Vagina (tissue), 2 donors: ENCODE measurements at places on chromosomes 3 and 15.

DNA sequence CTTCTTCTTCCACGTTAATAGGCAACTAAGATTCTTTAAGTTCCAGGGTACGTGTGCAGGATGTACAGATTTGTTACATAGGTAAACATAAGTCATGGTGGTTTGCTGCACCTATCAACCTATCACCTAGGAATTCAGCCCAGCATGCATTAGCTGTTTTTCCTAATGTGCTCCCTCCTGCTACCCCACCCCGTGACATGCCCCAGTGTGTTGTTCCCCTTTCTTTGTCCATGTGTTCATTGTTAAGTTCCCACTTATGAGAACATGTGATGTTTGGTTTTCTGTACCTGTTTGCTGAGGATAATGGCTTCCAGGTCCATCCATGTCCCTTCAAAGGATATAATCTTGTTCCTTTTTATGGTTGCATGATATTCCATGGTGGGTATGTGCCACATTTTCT is 21.1 kb downstream of the GTF2A2 start:
- no peaks in the 10 kb centered on the region for H3K36me3 ChIP-seq
- no peaks in the 10 kb centered on the region for H3K4me1 ChIP-seq
- no peak overlapping the region for H3K27ac ChIP-seq
- H3K27me3 ChIP-seq: no peaks in the 10 kb centered on the region

- H3K27ac ChIP-seq: no peak overlapping the region
- H3K27me3 ChIP-seq: no peaks in the 10 kb centered on the region
- H3K36me3 ChIP-seq: no peaks in the 10 kb centered on the region
- no peaks in the 10 kb centered on the region for H3K4me1 ChIP-seq
- H3K4me3 ChIP-seq: no peak overlapping the region
- no peak for DNase-seq
Measured at GRCh38 chr3:117885011-117885441, 1149.6 kb downstream of the IGSF11 start.

DNA sequence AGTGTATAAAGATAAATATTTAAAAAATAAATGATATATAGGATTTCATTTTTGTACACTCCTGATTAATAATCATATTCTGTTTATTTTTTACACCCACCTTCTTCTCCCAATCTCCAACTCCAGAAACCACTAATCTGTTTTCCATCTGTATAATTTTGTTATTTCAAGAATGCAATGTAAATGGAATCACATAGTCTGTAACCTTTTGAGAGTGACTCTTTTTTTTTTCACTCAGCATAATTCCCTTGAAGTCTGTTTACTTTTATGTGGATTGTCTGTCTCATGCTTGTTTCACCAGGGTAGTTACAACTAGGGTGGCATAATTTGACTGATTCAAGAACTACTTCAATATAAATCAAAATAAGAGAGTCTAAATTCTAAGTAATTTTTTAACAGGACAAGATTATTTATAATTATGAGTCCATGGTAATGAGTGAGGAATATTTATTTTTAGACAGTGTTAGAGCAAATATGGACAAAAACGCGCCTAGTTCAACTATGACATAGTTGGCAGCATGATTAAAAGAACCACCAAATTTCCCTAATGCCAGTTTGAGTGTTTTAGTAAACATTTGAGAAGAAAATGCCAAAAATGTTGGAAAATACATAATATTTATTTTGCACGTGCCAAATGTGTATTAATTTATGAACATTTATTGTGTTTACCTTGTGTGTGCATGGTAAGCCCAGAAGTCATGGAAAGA is 19.4 kb upstream of the MFSD1 start:
- no peak overlapping the region for H3K27ac ChIP-seq
- no peaks in the 10 kb centered on the region for H3K27me3 ChIP-seq
- H3K36me3 ChIP-seq: no peaks in the 10 kb centered on the region
- H3K4me1 ChIP-seq: no peaks in the 10 kb centered on the region
- no peak overlapping the region for H3K4me3 ChIP-seq

DNA sequence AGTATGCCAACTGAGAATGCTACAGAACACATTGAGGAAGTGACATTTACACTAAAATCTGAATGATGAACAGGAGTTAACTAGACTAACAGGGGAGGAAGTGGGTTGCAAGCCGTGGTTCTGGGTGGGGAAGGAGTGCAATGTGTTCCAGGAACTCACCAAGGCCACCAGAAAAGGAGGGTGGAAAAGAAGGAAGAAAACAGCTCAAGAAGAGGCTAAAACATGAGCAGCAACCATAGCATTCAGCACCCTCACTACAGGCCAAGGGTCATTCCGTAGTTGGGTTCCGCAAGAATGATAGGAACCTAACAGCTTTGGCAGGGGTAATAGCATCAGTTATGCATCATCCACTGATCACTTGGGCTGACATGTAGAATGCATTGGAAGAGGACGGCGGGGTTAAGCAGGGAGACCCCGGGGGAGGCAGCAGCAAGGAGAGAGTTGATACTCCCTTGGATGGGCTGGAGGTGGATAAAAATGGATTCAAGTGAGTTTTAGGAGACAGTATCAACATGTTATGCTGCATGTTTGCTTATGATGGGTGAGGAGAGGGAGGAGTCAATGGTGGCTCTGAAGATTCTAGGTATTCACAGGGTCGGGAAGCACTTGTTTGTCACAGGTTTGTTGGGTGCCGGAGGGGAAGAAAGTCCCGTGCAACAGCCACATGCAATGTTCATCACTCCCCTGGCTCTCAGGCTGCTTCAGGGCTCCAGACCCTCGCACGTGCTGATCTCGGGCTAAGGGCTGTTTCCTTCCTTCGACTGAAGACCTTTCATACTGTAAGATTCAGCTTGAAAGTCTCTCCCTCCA is 53.2 kb downstream of the LIPC start:
- no peak for DNase-seq
- no peaks in the 10 kb centered on the region for H3K27me3 ChIP-seq
- H3K4me3 ChIP-seq: no peak overlapping the region
- H3K4me1 ChIP-seq: peaks cover 8% of the 10 kb centered on the region
- no peak overlapping the region for H3K27ac ChIP-seq

- no peaks in the 10 kb centered on the region for H3K4me1 ChIP-seq
- no peak for DNase-seq
- no peak overlapping the region for H3K4me3 ChIP-seq
- H3K27ac ChIP-seq: no peak overlapping the region
- no peaks in the 10 kb centered on the region for H3K27me3 ChIP-seq
- no peaks in the 10 kb centered on the region for H3K36me3 ChIP-seq
Measured at GRCh38 chr3:144590854-144591253, 619.2 kb downstream of the DIPK2A start.

- H3K4me3 ChIP-seq: no peak overlapping the region
- no peaks in the 10 kb centered on the region for H3K27me3 ChIP-seq
- no peak for DNase-seq
- H3K27ac ChIP-seq: no peak overlapping the region
- H3K4me1 ChIP-seq: peaks cover 44% of the 10 kb centered on the region
Measured at GRCh38 chr15:74777769-74778598, 3.9 kb upstream of the CSK start.

- no peaks in the 10 kb centered on the region for H3K36me3 ChIP-seq
- DNase-seq: no peak
- H3K4me1 ChIP-seq: peaks cover 8% of the 10 kb centered on the region
- H3K27ac ChIP-seq: no peak overlapping the region
- H3K27me3 ChIP-seq: no peaks in the 10 kb centered on the region
- no peak overlapping the region for H3K4me3 ChIP-seq
Measured at GRCh38 chr3:188594139-188594538, 440.2 kb downstream of the LPP start.

DNA sequence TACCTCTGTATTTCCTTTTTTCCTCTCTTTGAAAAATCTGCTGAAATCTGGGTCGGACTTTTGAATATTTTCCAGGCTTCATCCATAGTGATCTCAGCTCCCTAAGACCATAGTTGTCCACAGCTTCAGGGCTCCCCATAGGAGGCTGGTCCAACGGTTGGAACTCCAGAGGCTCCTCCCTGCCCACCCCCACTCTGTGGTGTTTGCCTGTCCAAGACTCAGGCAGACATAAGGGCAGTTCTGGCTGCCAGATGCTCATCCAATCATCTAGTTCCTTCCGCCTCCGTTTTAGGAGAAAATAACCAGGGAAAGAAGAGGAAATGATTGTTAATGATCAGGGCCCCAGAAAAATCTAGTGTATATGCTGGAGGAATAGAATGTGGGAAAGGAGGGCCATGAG is 27.9 kb upstream of the PRTG start:
- no peak overlapping the region for H3K4me3 ChIP-seq
- H3K27me3 ChIP-seq: no peaks in the 10 kb centered on the region
- DNase-seq: no peak
- H3K4me1 ChIP-seq: no peaks in the 10 kb centered on the region

DNA sequence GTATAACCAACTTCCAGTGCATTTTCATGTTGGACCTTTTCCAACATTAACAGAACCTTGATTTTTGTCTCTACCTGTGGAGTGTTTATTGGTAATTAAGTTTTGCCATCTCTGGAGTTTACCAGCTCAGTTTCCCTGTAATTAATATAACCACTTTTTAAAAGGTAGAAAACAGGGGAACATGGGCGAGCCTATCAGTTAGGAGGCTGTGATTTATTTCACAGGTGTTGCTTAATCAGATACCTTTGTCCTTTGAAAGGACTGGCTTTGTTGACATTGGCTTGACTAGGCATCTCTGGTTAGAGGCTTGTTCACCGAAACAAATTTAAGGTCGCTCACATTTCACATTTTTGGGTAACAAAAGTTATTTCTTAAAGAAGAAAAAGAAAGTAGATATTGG is 622 bp downstream of the NAALADL2 start:
- no peak overlapping the region for H3K4me3 ChIP-seq
- no peaks in the 10 kb centered on the region for H3K36me3 ChIP-seq
- no peak overlapping the region for H3K27ac ChIP-seq
- peaks cover 10% of the 10 kb centered on the region for H3K4me1 ChIP-seq

- no peak overlapping the region for H3K4me3 ChIP-seq
- DNase-seq: no peak
- no peaks in the 10 kb centered on the region for H3K27me3 ChIP-seq
Measured at GRCh38 chr15:66114863-66115425, 138.6 kb downstream of the MEGF11 start.

DNA sequence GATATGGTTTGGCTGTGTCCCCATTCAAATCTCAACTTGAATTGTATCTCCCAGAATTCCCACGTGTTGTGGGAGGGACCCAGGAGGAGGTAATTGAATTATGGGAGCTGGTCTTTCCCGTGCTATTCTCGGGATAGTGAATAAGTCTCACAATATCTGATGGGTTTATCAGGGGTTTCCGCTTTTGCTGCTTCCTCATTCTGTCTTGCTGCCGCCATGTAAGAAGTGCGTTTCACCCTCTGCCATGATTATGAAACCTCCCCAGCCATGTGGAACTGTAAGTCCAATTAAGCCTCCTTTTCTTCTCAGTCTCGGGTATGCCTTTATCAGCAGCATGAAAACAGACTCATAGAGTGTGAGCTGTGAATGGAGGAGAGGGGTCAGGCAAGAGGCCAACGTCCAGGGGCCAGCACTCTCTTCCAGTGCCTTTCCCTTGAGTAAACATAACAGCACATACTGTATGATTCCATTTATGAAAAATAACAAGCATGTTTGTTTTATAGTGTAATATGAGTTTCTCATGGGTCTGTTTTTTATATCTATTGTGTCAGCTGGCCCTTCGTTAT is 16.3 kb upstream of the LCTL start:
- no peak overlapping the region for H3K27ac ChIP-seq
- H3K27me3 ChIP-seq: no peaks in the 10 kb centered on the region
- no peak overlapping the region for H3K4me3 ChIP-seq
- H3K36me3 ChIP-seq: no peaks in the 10 kb centered on the region

DNA sequence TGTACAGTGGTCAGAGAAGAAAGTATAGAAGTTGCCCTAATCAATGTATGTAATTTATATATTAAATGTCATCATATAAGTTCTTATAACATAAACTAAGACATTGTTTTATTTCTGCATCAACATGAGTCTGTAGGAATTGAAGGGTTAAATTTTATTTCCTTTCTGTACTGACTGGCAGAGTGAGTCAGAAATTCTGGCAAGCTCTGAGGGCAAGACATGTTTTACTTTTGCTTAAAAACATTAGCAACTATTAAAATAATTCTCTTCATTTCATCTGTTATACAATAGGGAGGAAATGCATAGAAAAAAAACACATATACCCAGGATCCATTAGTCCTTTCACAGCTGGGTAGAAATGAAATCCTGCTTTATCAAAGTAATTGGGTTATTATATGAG is 171.4 kb upstream of the ALCAM start:
- no peak for DNase-seq
- no peaks in the 10 kb centered on the region for H3K4me1 ChIP-seq
- no peak overlapping the region for H3K4me3 ChIP-seq
- no peak overlapping the region for H3K27ac ChIP-seq

GRCh38 chr3:13307041-13307440 is 113.1 kb downstream of the NUP210 start:
- H3K36me3 ChIP-seq: no peaks in the 10 kb centered on the region
- DNase-seq: no peak
- no peak overlapping the region for H3K27ac ChIP-seq
- H3K4me1 ChIP-seq: no peaks in the 10 kb centered on the region
- no peak overlapping the region for H3K4me3 ChIP-seq

GRCh38 chr3:194062830-194063229 is 73.1 kb upstream of the HES1 start:
- H3K4me3 ChIP-seq: no peak overlapping the region
- no peak for DNase-seq
- H3K27me3 ChIP-seq: no peaks in the 10 kb centered on the region

GRCh38 chr3:7934362-7934761 is 567.3 kb upstream of the LMCD1 start:
- no peaks in the 10 kb centered on the region for H3K27me3 ChIP-seq
- no peak overlapping the region for H3K4me3 ChIP-seq
- no peaks in the 10 kb centered on the region for H3K36me3 ChIP-seq
- no peaks in the 10 kb centered on the region for H3K4me1 ChIP-seq

DNA sequence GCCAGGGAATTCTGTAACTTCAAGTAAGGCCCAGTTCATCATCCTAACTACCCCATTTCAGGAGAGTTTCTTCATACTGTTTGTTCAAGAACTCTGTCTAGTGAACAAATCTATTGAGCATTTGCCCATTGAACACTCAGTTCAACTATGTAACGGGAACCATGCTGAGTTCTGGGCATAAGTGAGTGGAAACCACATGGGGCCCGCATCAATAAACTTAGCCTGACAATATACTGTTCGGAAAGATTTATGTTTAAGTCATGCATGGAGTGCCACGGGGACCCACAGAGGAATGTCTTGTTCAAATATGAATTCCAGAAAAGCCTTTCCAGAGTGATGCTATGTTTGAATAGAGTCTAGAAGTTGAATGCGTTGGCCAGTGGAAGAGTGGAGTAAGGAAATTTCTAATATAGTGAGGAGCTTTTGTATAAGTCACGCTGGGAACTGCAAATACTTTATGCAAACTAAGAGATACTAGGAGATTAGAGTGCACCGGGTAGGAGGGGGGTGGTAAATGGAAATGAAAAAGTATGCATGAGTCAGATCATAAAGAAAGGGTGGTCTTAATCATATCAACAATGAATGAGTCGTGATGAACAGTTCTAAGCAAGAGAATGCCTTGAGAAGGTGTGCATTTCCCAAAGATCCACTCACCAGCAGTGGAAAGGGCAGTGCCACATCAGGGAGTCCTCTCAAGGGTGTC is 279.8 kb downstream of the VPS13C start:
- no peaks in the 10 kb centered on the region for H3K4me1 ChIP-seq
- no peaks in the 10 kb centered on the region for H3K27me3 ChIP-seq
- no peaks in the 10 kb centered on the region for H3K36me3 ChIP-seq
